NCI-H1092 (cell line): ENCODE measurements at places on chromosomes 12 and 14.

DNA sequence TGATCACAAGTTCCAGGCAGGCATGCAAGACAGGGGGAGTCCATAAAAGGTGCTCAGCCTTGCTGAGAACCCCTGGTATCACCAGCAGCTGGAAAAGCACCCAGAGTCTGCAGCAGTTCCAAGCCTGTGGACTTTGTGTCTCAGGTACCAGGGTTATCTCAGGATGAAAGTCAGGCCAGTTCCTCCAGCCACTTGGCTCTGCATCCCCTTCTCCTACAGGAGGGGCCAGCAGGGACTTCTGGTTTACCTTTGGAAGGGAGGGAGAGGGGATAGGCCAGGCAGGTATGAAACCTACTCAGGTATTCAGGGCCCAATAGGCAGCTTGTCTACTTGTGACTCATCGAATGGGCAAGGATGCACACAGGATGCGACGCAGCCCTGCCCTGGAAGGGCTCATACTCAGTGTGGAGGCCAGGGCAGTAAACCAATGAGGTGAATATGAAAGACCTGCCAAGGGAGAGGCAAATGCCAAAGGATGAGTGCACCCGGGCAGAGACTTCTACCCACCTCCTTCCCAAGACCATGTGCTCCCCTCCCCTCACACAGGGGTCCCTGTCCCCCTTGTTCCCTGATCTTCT, 148.2 kb downstream of the SLC38A6 start:
- DNase-seq, result no peak

DNA sequence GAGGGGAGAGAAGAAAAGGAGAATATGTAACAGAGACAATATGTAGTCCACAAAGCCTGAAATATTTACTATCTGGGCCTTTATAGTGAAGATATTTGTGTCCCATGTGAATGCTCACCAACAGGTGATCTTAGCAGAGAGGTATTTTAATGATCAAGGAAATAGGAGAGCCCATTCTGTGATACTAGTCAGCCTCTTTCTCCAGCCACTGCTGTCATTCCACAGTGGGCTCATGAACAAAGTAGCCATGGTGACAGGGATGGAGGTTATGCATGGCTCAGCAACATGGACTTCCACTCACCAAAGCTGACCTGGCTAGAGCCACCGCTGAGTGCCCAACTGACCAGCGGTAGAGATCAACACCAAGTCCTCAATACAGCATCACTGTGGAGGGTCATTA, 58.2 kb downstream of the OSBPL8 start:
- no peak for DNase-seq

GRCh38 chr12:39780411-39780912, 160.9 kb upstream of the ABCD2 start:
- no peak for DNase-seq

GRCh38 chr14:99262977-99263448, 9.0 kb downstream of the BCL11B start:
- no peak for DNase-seq

DNA sequence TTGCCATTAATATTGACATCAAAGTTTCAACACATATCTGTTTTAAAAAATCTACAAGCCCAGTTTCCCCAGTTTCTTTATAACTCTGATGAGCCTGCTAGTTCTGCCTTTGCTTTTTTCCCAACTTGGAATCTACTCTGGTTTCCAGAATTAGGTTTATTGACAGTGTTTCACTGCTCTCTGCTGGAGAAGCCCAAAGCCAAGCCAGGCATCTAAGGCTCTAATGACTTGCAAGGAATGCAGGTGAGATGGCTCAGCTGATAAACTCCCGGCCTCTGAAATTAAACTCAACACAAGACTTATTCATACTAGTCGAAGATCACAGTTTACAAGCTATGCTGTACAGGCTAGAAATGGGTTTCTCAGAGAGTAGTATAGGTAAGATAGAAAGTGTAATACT, 54.3 kb downstream of the HMGA2 start:
- DNase-seq, result no peak

- no peak for DNase-seq
Observed at GRCh38 chr14:63438065-63438757, 105.0 kb downstream of the PPP2R5E start.

DNA sequence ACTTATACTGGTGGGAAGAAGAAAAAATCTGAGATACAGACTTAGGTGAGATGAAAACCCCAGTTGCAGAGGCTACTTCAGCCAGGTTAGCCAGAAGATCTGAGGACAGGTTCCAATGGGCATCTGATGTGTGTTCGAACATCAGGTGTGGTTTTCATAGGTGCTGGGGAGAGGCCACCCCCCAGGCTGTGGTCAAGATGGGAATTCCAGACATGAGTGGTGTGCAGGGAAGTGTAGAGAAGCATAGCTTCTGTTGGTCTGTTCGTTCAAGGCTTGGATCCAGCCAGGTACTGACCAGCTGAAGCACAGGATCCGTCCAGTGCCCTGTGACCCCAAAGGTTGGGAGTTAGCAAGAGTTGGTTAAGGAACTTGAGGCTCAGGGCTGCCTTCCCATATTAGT, 85.5 kb downstream of the SSPN start:
- no peak for DNase-seq

- DNase-seq, result no peak
Observed at GRCh38 chr14:33454707-33455106, 496.2 kb downstream of the EGLN3 start.
